Stimulated activated CD4-positive, alpha-beta T cell treated with anti-CD3 and anti-CD28 coated beads, Interleukin-1b, Interleukin-23, amount 100 ng/mL, for 1 hour (primary cell): ENCODE measurements at places on chromosomes 6 and 20.

DNA sequence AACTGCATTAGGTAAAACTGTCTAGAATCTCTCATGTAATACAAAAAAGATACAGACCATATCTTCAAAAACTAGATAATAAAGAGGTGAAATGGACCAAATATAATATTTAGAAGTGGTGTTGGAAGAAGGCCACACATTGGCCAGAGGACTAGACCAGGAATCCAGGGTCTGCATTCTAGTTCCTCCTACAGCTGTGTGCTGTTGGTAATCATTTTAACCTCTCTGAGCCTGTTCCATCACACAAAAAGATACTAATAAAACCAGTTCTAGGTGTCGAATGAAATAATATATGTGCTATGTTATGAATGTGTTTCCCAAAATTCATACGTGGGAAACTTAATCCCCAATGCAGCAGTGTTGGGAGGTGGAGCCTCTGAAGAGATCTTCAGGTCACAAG lies 111.6 kb upstream of the RREB1 start:
- DNase-seq: no peak

GRCh38 chr20:45019027-45019761 lies 52.9 kb downstream of the STK4 start:
- DNase-seq: no peak

GRCh38 chr6:17914651-17915050 lies 72.8 kb downstream of the KIF13A start:
- DNase-seq: no peak

DNA sequence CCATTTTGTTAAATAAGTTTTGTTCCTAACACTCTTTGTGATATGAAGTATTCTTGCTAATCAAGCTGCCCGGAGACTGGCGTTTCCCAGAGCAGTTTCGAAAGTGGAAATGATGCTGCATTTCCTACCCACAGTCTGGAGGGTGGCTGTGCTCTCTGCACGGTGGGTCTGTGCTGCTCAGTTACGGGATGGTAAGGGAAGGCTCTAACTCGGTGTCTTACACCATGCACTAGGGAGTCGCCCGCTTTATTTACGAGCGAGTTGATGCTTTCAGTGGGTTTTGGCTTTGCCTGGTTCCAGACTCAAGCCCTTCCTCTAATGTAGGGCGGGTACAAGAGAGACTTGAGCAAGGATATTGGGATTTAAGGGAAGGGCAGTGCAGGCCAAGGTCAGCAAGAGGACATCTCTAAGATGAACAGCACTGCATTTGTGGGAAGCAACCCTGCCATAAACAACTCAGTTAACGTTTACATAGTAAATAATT lies 180.1 kb upstream of the AKAP12 start:
- no peak for DNase-seq

GRCh38 chr6:328136-328670 lies 35.9 kb downstream of the DUSP22 start:
- no peak for DNase-seq

- no peak for DNase-seq
These were observed 26.2 kb upstream of the SRF start for GRCh38 chr6:43144879-43145278.

DNA sequence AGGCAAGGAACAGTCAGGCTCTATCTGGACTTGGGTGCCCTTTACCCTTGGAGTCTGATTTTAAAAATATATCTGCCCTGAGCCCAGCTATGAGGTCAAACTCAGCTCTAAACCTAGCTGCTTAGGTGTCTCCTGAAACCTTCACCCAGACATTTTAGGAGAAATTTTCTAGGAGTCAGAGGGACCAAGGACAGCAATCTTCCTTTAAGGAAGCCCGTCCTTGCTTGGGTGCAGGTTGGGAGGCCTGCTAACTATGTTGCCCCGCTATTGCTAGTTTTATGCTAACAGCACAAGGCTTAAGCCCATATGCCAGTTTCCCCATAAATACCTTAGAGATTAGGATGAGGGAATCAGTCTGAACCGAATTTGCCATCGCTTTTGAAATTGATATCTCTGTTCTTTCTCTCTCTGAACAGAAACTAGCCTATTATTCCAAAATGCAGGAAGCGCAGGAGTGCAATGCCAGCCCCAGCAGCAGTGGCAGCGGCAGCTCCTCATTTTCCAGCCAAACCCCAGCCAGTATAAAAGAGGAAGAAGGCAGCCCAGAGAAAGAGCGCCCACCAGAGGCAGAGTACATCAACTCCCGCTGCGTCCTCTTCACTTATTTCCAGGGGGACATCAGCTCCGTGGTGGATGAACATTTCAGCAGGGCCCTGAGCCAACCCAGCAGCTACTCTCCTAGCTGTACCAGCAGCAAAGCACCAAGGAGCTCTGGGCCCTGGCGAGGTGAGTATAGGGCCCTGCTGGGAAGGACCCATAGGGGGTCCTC lies 2.6 kb downstream of the VGLL2 start:
- DNase-seq: no peak

DNA sequence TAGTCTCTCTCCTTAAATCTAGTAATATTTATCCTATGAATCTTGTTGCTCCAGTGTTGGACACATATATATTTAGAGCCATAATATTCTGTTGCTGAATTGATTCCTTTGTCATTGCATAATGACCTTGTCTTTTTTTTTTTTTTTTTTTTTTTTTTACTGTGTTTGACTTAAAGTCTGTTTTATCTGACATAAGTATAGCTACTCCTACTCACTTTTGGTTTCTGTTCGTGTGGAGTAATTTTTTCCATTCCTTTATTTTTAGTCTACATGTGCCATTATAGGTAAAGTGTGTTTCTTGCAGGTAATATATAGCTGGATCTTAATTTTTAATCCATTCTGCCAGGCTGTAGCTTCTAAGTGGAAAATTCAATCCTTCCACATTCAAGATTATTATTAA lies 166.5 kb downstream of the GMDS start:
- no peak for DNase-seq

- no peak for DNase-seq
These were observed 10.1 kb downstream of the ALDH5A1 start for GRCh38 chr6:24504649-24505586.

GRCh38 chr20:3919352-3919751 lies 30.2 kb downstream of the PANK2 start:
- DNase-seq: no peak

GRCh38 chr6:89655122-89655521 lies 16.6 kb upstream of the LYRM2 start:
- DNase-seq: no peak

- peak; percentile 5 for DNase-seq
These were observed 28.7 kb downstream of the CFAP206 start for GRCh38 chr6:87436435-87436834.

- no peak for DNase-seq
These were observed 47.1 kb downstream of the ELMO2 start for GRCh38 chr20:46359233-46359751.

DNA sequence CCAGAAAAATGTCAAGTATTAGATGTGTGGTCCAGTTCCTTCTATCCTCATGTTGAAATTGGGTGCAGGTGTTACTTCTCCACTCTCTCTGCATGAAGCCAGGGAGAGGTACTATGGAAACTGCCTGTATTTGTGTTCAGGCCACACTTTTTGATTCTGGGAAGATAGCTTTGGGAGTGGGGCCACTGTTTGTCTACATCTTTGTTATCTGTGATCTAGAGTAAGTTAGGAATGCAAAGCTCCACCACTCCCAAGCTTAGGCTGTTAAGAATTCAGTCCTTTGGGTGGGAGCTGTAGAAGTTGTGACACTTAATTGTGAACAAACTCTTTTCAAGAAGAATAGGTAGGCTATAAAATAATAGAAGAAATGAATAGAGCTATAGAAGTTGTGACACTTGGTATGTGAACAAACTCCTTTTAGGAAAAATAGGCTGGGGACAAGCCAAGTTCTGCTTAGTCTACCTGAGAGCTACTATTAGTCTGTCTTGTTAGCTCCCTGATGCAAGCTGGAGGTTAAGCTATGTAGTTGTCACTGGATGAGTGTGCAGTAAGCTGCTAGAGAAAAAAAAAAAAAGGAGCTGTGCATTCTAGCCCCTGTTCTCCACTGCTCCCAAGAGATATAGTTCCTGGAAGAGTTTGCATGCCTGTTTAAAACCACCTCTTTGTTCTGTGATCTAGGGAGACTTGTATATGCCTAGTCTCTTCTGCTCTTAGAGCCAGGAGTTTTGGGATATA lies 7.1 kb upstream of the GFRAL start:
- DNase-seq: no peak

- no peak for DNase-seq
These were observed 5.3 kb downstream of the SCAF8 start for GRCh38 chr6:154738551-154738961.

- no peak for DNase-seq
These were observed 118.5 kb downstream of the PDSS2 start for GRCh38 chr6:107340881-107341280.

DNA sequence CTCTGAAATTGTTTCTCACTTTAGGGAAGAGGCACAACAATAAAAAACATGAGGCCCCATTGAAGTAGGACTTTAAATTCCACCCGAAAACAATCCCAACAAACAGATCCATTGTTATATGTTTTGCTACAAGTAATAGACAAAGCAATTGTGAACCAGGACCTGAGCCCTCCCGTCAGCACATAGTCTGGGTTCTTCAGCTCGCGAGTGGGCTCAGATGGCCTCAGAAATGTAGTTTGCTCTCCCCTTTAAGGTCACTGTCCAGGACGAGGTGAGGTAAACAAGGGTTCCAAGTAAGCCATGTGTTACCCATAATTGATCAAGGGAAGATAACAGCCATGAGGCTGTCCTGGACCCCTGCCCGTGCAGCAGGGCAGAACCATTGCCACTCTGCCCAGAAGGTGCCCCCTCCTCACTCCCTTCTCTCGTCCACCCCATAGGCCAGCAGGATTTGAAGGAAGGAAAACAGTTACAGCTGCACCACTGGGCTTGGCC lies 160.1 kb upstream of the QKI start:
- DNase-seq: no peak

GRCh38 chr6:26195376-26195923 lies 108.2 kb downstream of the HFE start:
- DNase-seq: no peak

GRCh38 chr6:56954403-56955170 lies at the start of gene BEND6:
TSS of gene BEND6 (plus strand) at chr6:56955107. CDS start at chr6:56981811, 26,704 bp downstream.
- no peak for DNase-seq

- no peak for DNase-seq
These were observed 149.4 kb downstream of the DHX35 start for GRCh38 chr20:39111359-39112177.

DNA sequence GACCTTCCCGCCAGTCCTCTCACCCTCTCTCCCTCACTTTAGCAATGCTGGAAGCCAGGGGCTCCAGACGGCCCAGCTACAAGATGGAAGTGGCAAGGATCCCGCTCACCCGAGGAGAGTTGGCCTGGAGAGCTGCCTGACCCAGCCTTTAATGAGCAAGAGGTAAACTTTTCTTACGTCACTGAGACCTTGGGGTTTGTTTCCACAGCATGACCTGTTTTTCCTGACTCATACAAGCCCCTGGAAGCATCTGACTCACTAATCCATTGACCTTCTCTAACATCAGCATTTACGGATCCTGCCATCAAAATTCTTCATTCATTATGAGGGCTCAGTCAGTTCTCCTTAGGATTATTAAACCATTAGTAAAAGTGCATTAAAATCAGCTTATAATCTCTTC lies 120.4 kb downstream of the MYLK4 start:
- DNase-seq: no peak

- DNase-seq: no peak
These were observed 63.3 kb upstream of the MAP7 start for GRCh38 chr6:136613477-136613876.

DNA sequence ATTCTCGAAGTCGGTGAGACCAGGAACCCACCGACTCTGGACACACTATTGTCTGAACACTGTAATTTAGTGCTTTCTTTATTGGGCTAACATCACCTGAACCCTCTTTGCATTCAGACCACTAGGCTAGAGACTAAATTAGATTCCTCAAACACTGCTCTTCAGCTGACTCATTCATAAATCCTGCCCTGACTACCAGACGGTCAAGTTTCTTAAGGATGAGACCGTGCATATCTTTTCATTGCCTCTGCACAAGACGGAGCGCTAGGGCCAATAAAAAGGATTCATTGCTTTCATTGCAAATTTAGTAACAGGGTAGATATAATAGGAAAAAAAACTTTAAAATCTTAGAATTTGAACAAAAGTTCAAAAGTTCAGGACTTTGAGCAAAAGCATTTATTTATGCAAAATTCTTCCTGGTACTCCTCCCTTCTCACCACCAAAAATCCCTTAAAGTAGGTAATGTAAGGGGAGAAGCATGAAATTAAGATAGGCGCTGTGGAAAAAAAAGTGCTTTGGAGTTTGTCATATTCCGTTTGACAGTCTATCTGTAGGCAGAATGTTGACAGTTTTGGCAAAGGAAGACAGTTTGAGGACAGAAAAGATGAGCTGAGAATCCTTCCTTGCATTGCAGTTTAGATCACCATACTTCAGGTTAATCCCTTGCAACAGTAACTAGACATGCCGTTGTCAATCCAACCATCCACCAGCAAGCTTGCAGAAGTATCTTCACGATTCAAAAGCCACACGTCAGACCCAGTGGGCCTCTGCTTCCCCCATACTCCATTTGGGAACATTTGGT lies 328.6 kb upstream of the JARID2 start:
- no peak for DNase-seq

DNA sequence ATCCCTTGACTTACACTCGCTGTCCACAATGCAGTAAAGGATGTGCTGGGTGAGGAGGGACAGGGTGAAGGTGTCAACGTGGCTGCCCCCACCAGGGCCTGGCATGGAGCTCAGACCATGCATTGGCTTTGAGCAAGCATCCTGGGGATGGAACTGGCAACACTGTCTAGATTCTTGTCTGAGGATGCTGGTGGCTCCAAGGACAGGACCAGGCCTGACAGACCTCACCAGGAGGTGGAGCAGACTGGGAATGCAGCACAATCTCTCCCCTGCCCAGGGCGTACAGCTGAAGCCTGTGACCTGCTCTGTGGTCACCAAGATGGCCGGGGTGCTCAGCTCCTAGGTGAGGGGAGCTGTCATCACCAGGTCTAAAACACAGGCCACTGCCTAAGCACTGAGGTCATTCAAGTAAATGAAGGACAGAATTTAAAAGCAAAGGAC lies 50.9 kb downstream of the MYH7B start:
- DNase-seq: no peak

- no peak for DNase-seq
These were observed 360.3 kb upstream of the PTCHD4 start for GRCh38 chr6:48471326-48471725.

DNA sequence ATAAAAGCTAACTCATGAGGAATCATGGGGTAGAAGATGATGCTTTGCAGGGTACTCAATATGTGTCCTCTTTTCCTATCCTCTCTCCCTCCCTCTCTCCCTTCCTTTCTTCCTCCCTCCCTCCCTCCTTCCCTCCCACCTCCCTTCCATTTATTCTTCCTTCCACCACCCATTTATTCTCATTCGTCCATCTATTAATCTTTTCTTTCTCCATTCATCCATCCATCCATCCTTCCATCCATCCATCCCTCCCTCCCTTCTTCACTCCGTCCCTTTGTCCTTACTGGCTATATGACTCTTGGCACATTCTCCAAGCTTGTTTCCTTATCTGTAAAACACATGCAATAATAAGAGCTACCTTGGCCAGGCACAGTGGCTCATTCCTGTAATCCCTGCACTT lies 40.9 kb downstream of the ARHGAP40 start:
- DNase-seq: no peak

GRCh38 chr6:93105017-93105416 lies 314.3 kb downstream of the EPHA7 start:
- DNase-seq: no peak
